T1000 (cell line): ENCODE measurements at places on chromosomes 2 and 18.
A peak's percentile ranks its signal among the peaks of the same experiment; 100 is the strongest.

GRCh38 chr18:28999726-29000125 lies 822.8 kb upstream of the CDH2 start:
- DNase-seq, result no peak

DNA sequence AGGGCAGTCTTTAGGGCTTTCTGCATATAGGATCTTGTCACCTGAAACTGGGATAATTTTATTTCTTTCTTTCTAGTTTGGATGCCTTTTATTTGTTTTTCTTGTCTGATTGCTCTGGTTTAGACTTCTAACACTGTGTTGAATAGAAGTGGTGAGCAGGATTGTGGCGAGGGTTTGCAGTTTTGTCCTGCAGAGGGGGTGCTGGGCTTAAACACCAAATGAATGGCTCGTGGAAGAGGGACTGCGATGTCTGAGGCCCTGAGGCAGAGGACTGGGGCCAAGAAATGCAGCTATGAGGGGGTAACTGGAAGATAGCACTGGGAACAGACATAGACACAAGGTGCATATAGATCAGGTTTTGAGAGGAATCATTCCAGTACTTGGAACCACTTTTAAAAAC lies 20.5 kb downstream of the UBE2F start:
- no peak for DNase-seq

DNA sequence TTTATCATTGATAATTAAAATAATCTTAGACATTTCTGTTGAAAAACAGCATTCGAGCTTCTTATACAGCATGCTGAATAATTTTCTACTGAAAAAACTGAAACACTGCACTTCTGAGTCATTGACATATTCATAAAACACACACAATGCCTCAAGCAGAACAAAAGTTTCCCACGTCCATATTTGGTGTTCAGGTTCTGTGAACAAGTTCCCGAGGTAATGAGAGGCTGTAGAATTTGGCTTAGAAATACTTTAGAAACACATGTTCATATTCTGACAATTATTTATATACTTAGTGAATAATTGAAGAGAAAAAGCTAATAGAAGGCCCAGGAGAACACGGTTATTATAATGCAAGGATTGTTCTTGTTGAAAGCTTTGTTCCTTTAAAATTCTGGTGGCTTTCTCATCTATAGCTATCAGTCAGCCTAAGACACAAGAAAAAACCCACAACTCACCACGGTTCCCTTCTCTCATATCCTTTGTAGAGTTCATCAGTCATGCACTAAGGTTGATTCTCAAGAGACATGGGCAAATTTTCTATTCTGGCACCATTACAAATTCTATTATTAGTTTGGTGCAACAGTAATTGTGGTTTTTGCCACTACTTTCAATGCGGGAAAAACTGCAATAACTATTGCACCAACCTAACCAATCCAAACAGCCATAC lies 194.4 kb downstream of the TMX3 start:
- no peak for DNase-seq

DNA sequence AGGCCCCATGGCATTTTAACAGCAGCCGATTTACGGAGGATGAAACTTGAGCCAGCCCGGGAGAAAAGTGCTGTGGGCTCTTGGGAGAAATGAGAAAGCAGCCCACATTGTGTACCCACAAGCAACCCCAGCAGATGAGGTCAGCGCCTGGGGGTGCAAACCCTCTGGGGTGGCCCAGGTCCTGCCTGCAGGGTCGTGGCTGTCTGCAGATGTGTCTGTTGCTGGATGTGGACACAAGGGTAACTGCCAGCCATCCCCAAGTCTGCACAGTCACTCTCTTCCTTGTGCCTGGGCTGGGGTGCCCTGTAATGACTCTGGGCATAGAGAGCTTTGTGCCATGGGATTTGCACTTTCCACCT lies 170.8 kb downstream of the PRKCE start:
- DNase-seq, result peak; percentile 36

GRCh38 chr2:89000235-89000634 lies 308.8 kb downstream of the RPIA start:
- no peak for DNase-seq

DNA sequence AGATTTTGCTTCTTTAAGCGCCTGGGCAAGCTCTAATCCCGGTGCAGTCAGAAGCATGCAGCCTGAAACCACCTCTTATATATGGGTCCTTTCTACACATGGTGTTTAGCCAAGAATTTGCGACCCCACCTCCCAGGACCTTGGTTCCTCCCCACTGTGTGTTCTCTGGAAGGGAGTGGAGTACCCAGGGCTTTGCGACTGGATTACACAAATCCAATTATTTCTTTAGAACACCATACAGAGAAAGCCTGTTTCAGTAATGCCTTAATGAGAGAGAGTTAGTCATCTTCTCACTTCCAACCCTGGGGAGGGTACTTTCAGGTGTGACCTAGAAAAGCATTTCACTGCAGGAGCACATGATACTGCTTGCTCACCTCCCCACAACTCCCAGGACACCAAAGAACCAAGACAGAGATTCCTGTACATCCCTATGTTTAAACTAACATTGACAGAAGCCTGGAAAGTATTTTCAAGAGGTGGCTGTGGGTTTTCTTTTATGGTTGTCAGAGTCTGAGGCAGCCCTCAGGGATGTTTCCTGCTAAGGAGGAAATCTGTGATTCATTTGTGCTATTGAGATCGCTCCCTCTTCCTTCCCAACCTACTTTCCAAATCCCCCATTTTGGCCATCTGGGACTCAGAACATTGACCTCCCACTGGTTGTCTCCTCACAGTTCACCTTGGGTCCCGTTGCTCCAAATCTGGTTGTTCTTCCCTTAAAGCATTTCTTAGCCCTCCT lies at the start of gene CAPN14:
CAPN14 (minus strand) TSS at position 51 of the 736 bp plus-strand sequence. CDS start 12,068 bp downstream, outside the sequence.
- no peak for DNase-seq

DNA sequence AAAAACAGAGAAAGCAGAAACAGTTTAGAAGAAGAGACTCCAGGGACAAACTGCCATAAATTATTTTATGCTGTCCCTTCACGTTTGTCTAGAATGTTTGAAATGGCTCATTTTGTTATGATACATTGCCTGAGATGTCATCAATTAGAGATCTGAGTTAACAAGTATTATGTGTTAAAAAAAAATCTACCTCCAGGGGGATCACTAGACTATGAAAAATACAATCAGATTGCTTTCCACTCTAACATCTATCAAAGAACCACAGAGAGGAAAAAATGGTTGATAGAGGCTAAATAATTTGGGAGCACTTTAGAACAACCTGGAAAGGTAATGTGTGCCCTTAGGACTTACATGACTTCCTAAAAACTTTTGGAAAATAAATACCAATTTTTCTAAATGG lies 103.8 kb upstream of the CCDC150 start:
- no peak for DNase-seq

GRCh38 chr2:10392548-10392947 lies 55.6 kb downstream of the ODC1 start:
- DNase-seq, result no peak

DNA sequence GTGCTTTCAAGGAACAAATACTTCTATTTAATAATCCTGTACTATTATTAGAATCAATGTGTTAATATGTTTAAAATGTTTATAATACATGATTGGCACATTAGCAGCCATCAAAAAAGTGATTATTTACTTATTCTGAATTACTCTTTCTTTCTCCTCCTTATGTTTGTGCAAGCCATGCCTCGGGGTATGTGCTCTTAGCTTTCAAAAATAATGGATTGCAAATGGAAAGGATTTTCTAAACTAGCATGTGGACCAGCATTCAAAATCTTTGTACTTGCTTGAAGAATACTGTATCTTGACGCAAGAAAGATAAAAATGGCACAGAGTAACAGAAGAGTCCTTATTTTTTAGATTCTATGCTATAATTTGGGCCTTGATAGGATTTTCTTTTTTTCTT lies 156.5 kb downstream of the CDH7 start:
- no peak for DNase-seq
